ENCODE measurements at places on chromosomes 1 and 21. TPM values are rescaled to one million over a fixed set of nuclear protein-coding genes. Genes with fewer than 3 reads are reported as not detected.
A peak's percentile ranks its signal among the peaks of the same experiment; 100 is the strongest.

- DNase-seq: no peak
Observed at GRCh38 chr1:94433866-94434265, 15.7 kb downstream of the ABCD3 start.

DNA sequence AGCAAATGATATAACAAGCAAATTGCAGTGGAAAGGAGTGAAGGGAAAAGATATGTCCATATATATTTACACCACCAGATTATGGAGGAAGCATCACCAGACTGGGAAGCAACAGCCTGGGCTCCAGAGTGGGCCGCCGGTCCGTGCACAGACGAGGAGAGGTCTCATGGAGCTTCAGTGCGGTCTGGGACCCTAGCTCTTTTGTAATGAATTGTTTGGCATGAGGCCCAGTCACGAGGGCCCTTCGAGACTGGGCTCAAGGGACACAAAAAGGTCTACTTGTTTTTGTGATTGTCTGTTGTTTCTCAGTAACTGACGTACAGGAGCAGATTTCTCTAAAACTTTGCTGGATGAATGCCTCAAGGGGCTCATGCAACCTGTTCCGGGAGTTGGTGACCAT lies 12.9 kb upstream of the STUM start:
- DNase-seq: no peak

- DNase-seq: no peak
Observed at GRCh38 chr21:35721701-35722100, 338.6 kb downstream of the SETD4 start.

- no peak for DNase-seq
Observed at GRCh38 chr1:163130225-163130856, 61.2 kb downstream of the RGS4 start.

DNA sequence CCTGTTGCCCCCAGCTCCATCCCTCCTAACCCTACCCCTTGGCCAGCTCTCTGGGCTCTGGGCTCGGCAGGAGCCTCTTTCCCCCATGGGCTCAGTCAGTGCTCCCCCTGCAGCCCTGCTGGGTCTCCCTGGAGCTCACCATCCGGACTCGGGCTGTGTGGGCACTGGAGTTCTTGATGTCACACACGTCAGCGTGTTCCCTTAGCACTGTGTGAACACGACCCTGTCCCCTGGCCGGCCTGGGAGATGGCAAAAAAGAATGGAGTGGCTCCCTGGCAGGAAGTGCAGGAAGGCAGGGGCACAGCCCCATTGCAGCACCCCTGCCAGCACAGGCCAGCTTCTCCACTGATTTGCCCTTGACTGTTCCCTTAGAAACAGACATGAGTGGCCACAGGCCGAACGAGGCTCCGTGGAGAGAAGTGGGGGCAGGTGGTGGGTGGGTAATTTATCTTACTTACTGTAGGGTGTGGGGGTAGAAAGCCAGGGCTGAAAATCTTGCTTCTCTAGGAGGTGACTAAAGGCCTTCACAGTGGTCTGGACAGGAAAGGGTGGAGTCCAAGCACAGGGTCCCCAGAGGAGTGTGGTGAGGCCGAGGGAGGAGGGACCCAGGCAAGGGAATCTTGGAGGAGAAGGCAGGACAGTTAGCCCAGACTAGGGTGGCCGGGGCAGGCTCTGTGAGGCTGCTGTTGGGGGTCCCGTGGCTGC lies 381.7 kb upstream of the VAMP3 start:
- peak; percentile 29 for DNase-seq

DNA sequence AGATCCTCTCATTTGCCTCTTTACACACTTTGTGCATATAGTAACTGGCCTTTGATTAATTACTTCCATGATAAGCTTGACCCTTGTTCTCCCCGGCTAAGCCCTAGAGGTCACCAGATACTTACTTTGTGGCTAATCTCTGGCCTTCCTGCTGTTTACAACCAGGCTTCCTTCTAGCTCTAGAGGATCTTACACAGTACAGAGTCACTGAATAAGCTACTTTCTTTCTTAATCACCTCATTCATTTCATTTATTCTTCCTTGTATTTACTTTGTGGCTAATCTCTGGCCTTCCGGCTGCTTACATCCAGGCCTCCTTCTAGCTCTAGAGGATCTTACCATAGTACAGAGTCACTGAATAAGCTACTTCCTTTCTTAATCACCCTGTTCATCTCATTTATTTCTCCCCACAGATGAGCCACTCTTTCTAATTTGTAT lies 144.3 kb upstream of the C1orf21 start:
- no peak for DNase-seq

- DNase-seq: no peak
Observed at GRCh38 chr21:38852278-38852677, 46.5 kb downstream of the ETS2 start.

DNA sequence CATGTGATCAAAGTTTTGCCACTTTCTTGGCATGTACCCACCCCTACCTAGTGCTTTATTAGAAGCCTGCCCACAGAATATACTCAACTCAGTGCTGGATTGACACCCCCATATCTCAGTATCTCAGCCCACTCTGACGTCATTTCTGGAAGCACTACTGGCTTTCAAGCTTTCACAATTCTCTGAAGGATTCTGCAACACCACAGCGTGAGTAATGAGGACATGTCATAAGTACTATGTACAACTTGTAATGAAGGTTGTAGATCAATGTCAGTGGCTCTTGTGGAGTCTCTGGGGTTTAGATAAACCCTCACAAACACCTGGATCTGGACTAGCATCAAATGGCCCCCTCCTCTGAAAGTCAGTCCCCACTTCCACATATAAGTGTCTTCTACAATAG lies 57.2 kb downstream of the TNFSF4 start:
- no peak for DNase-seq

GRCh38 chr1:27413004-27413403 lies 20.6 kb downstream of the GPR3 start:
- no peak for DNase-seq

DNA sequence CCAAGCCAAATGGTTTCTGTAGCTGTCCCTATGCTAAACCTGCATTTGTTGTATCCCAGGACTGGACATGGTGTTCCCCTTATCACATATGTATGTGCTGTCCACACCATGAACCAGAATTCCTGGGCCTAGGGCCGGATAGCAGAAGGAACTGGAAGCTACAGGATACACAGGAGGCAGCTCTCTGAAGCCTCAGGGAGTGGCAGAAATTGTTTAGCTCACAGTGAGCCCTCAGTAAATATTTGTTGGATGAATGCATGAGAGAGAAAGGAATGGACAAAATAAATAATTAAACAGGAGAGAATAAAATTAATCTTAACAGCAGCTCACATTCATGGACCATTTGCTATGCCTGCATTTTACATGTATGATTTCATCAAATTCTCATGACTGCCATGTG lies 2.1 kb downstream of the NIPAL3 start:
- no peak for DNase-seq

DNA sequence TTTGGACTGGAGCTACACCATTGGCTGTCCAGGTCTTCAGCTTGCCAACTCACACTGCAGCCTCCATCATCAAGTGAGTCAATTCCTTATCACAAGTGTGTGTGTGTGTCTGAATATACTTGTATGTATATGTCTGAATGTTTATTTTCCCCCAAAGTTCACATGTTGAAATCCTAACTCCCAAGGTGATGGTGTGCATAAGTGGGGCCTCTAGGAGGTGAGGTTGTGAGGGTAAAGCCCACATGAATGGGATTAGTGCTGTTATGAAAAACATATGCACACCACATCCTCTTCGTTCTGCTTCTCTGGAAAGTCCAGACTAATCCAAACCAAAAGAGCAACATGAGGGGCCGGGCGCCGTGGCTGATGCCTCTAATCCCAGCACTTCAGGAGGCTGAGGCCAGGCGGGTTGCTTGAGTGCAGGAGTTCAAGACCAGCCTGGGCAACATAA lies 48.7 kb upstream of the LBR start:
- DNase-seq: no peak

DNA sequence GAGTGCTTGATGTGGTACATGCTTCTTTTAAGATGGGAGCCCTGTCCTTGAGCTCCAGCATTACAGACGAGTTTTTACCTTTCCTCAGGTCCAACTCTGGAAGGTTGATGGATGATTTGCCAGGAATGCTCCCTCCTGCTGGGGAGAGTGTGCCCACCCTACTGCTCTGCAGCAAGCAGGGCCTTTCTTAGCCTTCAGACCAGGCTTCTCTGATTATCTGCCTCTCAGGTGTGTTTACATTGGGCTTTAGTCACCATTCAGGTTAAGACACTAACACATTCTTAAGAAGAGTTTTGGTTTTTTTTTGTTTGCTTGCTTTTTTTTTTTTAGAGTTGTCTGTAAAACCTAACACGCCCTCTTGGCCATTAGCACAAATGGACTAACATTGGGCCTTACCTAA lies 301.8 kb downstream of the KCNT2 start:
- DNase-seq: no peak

DNA sequence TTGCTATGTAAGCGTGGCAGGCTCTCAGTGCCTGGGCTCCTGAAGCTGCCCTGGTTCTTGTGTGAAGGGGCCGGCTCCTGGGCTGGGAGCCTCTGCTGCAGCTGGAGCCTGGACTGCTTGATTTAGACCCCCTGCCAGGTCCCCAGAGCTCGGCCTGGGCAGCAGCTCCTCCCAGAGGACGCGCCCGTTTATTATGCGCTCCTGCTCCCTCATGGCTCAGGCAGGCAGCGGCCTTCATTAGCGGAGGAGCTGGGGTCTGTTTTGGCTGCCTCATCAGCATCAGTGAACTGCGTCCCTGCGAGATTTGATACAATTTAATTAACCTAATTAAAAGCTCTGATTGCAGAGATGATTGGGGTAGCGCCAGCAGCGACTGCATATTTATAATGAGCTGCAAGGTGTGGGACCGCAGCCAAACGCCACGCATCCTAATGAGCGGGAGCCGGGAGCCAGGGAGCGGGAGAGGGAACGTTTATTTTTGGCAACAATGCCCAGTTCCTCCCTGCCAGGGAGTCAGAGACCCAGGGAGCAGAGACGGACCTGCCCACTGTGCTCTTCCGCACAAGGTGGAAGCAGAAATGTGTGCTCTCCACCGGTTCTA lies 16.6 kb downstream of the UTP11 start:
- no peak for DNase-seq

GRCh38 chr21:38841472-38841871 lies 35.7 kb downstream of the ETS2 start:
- DNase-seq: no peak

GRCh38 chr1:208059409-208060001 lies 148.6 kb upstream of the CD34 start:
- DNase-seq: no peak

AKNAD1 gene
- not detected for total RNA-seq

MPL gene
- total RNA-seq: 0.55 TPM

LCE2A gene
- total RNA-seq: not detected

GBP7 gene
- total RNA-seq: not detected

ZNF697 gene
- 4.6 TPM for total RNA-seq

UBQLN4 gene
- 40.0 TPM for total RNA-seq

All from ureter (tissue), 1 donor.